ENCODE measurements at places on chromosomes 7 and 10.

DNA sequence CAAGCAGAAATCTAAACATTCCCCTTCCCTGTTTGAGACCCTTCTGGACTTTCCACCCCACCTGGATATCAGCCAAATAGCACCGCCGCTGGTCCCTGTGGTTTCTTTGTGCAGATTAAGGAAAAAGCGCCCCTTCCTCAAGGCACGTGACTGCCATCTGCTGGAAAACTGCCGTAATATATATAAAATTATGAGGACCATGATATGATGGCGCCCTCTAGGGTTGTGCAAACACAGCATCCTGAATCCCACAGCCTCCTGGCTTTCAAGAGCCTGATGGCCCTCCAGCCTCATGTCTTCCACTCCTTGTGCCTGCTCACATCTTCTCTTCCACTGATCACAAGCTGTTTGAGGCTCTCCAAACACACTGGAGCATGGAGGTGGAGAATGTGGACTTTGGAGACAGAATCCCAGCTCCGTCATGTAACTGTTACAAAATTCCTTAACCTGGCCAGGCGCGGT, 121.3 kb downstream of the MYL10 start:
- DNase-seq, result peak; percentile 20

GRCh38 chr10:119362122-119362521, 154.8 kb downstream of the GRK5 start:
- DNase-seq, result no peak

GRCh38 chr10:78264361-78264760, 230.7 kb downstream of the RPS24 start:
- no peak for DNase-seq

- no peak for DNase-seq
These were observed 2.3 kb upstream of the FUOM start for GRCh38 chr10:133359972-133360610.

DNA sequence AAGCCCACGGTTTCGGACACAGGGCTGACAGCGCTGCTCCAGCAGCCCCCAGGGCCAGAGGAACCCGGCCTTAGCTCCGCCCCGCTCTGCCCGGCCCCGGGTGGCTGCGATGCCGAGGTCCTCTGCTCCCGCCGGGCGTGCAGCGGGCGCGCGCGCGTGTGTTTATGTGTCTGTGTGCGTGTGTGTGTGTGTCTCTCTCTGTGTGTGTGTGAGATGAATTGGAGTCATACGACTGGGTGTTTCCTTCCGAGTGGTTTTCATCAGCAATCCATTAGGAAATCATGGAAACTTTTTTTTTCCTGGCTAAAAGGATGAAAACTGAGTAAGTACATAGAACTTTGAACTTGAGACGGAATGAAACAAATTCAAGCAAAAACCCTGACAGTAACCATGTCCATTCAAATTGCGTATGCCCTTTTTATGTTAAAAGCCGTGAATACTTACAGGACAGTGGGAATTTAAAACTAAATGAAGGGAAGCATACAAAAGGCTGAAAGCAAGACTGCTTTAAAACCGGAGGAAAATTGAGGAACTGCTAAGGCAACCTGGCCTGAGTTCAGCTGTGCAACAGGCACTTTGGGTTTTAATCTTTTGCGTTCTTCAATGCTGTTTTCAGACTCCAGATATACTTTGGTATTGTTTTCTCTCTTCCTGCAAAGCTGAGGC, at the start of gene CPED1:
Gene CPED1, plus strand, starts transcription at position 121 of the 666 bp plus-strand sequence. CDS start 911 bp downstream, outside the sequence.
- peak; percentile 35 for DNase-seq

DNA sequence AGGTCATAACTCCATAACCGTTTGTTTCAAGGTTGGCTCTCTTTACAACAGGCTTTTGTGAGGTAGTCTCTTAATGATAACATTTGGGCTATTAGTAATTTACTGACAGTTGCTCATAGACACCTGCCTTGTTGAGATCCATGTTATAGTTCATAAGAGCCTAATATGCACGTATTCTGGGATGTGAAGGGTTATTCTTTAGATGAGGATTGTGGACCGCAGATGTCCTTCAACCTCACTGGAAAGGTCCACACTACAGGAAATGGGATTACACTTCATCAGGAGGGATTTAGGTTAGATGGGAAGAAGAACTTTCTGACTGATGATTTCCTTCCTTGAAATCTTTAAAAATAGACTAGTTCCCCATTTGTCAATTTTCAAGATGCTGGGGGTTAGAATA, 62.8 kb downstream of the SAMD9 start:
- no peak for DNase-seq

DNA sequence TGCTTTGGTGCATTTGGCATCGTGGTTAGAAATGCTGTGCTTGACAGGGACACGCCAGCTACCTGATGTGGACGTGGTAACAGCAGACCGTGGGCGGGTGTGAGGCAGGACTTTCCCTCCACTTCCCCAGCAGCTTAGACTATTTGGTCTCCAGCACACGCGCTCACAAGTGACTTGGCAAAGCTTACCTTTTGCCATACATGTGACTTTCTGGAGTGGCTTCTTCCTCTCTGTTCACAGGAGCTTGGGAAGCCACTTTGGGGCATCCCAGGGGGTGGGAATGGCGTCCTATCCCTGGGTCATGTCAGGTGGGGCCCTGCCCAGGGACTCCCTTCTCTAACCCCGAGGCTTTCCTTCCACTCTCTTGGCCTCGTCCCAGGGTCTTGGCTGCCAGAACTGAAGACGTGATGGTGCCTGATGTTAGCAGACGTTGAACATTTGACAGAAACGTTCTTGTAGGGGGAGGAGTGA, 228.7 kb upstream of the KLF6 start:
- DNase-seq, result no peak

DNA sequence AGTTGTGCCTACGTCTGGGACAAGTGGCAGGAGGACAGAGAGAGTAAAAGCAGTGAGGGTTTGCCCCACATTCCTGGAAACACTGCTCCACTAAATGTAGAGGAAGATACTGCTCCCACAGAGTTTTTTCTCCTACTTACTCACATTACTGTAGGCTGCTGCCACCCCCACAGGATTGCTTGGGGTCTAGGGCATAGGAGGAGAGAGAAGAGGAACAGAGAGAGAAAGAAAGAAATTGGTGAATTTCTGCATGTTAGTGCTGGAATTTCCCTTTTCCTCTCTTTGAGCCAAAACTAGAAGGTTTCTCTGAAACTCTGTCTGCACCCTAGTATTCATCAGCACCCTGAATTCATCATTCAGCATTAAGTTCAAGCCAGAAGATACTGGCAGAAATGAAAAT, 397.9 kb downstream of the INHBA start:
- DNase-seq, result no peak

DNA sequence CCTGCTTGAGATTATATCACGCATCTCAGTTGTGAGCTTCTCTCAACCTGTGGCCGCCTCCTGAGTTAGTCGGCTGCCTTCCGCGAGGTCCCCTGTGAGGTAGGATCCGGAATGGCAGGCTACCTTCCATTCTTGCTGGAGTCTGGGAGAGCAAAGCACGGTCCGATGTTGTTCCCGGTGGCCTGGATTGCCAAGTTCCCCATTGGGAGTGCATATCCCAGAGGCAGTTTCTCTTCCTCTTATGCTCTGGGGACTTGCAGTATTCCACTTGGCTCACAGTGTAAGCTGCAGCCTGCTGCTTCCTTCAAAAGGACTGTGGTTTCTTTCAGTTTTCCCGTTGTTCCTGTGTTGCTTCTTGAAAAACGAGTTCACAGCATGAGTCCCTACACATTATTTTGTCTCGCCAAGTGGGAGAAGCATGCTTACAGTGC, 225.4 kb upstream of the ZWINT start:
- DNase-seq, result no peak

GRCh38 chr10:94225589-94225988, 137.2 kb downstream of the NOC3L start:
- no peak for DNase-seq

DNA sequence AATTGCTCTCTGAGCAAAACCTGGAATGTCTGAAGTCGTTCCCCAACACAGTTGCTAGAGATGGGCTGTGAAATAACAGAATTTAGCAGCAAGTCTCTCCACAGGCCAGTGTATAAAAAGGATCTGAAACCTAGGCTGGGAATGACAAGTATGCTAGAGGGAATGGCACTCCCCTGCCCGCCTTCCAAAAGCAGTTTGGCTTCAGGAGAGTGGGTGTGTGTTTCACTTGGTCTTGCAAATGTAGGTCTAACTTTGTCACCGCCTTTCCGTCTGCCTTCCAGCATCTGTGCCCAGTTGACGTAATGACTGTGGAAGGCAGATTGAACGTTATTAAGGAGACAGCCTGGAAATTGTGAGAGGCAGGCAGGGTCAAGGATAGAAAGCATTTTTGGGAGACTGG, 18.0 kb upstream of the MTURN start:
- DNase-seq, result no peak

DNA sequence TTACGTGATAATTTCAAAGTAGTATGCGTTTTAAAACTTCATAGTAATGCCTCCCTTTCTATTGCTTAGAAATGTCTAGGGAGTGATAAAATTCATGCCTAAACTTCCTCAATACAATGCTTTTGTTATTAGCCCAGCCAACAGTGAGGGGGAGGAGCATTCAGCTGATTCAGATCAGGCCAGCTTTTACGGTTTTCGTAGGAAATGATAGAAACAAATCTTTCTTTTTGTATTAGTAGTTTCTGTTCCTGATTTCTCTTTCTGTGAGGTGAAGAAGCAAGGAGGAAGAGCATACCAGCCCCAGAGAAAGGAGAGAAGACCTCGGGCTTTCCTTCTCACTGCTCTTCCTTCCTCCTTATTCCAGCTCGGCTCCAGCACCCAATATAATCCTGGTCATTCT, 35.2 kb upstream of the ITPRID1 start:
- no peak for DNase-seq

DNA sequence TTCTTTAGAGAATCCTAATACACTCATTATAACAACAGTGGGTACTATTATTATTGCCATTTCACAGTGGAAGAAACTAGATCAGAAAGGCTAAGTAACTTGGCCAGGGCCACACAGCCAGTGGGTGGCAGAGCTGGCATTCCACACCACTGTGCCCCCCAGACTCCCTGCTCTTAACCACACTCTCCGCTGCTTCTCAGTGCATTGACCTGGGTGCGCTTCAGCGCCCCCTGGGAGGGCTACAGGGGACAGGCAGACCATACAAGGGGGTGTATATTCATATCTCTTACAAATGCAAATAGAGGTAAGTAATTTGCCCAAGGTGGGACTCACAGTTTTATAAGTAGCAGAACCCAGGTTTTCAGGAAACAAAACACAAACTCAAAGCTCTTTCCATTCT, 77.0 kb upstream of the NMT2 start:
- DNase-seq, result peak; percentile 23

DNA sequence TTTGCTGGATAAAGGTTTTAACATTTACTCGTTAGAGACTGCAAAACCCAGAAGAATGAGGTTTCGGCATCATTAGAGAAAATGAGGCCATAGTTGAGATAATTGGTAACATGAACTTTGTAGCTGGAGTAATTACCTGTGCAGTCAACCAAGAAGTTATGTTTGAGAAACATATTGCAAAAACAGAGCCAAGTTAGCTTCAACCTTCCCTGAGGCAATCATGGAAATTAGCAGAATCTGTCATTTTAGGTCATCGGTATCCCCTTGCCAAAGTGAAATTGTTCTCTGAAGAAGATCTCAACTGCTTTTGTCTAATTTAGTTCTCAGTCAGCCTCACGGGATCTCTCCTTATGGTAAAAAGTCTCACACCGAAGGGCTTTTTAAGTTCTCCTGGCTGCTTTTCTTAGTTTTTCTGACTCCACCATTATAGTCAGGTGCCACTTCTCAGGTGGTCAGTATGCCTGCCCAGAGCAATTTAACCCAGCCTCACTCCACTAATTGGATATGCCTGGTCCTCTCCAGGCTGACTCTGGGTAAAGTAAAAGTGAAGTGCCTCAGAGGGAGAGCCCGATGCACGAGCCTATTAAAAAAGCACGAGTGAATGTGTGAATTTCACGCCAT, 52.5 kb downstream of the NRCAM start:
- DNase-seq, result no peak

DNA sequence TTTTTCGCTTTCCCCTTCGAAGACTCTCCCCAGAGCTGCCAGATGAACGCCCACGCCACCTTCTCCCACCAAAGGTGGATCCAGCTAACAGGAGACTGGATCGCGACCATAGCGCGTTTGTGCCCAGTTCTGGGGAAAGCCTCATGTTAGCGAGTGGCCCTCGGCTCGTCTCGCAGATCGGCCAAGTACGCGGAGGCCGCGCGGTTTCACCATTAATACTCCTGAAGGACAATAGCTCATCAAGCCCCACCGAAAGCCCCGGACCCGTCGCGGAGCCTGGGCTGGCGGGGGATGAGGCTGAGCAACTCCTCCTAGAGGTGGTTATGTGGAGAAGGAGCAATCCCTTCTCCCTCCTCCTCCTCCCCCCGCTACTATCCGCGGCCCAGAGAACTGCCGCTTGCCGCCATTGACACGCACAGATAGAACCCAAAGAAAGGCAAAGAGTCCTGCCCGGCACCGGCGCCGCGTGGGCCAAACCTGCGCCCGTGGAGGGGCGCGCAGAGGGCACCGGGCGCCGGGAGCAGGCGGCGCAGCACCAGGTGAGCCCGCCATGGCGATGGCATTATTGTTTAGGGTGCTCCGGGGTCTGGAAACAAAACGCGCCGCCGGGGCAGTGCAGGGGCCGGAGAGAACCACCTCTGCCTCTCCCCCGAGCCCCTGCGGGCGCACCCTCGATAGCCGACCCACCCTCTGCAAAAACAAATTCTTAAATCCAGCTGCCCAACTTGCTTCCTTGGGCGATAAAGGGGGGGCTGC, at the start of gene MACROH2A2:
Gene MACROH2A2, plus strand, starts transcription at position 385 of the 756 bp plus-strand sequence. CDS start 22,813 bp downstream, outside the sequence.
- peak; percentile 19 for DNase-seq

- no peak for DNase-seq
These were observed 73.6 kb upstream of the SYPL1 start for GRCh38 chr7:106185719-106186118.

GRCh38 chr10:26460736-26461135, 22.6 kb downstream of the APBB1IP start:
- DNase-seq, result no peak
